Subcutaneous preadipocyte (primary cell): ENCODE measurements at places on chromosomes 5 and 9. TPM values are rescaled to one million over a fixed set of nuclear protein-coding genes. Genes with fewer than 3 reads are reported as not detected.

The TAS2R1 gene
- total RNA-seq, result not detected in 2 replicates

The TRUB2 gene
- total RNA-seq, result 21.7 and 26.2 TPM in 2 replicates

The SLC34A1 gene
- not detected in 2 replicates for total RNA-seq

The HAPLN1 gene
- total RNA-seq, result not detected in 2 replicates

The CARTPT gene
- not detected in 2 replicates for total RNA-seq

The PDCD1LG2 gene
- total RNA-seq, result 4.4 and 8.2 TPM in 2 replicates

The CSF2 gene
- not detected in 2 replicates for total RNA-seq

The PCDHGB7 gene
- total RNA-seq, result 5.9 and 6.6 TPM in 2 replicates

The SUSD3 gene
- total RNA-seq, result 1.2 and 4.0 TPM in 2 replicates

The SPATA31E1 gene
- 0.37 and 0.59 TPM in 2 replicates for total RNA-seq

The CCL27 gene
- not detected in 2 replicates for total RNA-seq

The LCN6 gene
- not detected in 2 replicates for total RNA-seq

The ZNF608 gene
- 11.5 and 13.2 TPM in 2 replicates for total RNA-seq

The COL15A1 gene
- 2.2 and 6.8 TPM in 2 replicates for total RNA-seq

The FAM221B gene
- not detected in 2 replicates for total RNA-seq

The NFIB gene
- 57.3 and 61.4 TPM in 2 replicates for total RNA-seq

The F2R gene
- 63.9 and 123 TPM in 2 replicates for total RNA-seq

The LSM11 gene
- 3.3 and 4.5 TPM in 2 replicates for total RNA-seq

The ARHGEF37 gene
- total RNA-seq, result not detected in 2 replicates

The PKD2L2 gene
- not detected in 2 replicates for total RNA-seq

The ACER2 gene
- 1.1 and 1.2 TPM in 2 replicates for total RNA-seq

The LRRTM2 gene
- under 0.01 and 0.39 TPM in 2 replicates for total RNA-seq

The UCK1 gene
- total RNA-seq, result 11.0 and 12.9 TPM in 2 replicates

The FOXE1 gene
- not detected in 2 replicates for total RNA-seq

The ACOT12 gene
- not detected in 2 replicates for total RNA-seq

The CEL gene
- 0.20 and 0.37 TPM in 2 replicates for total RNA-seq

The OBP2B gene
- total RNA-seq, result not detected in 2 replicates

The CDH12 gene
- not detected in 2 replicates for total RNA-seq

The SH2D3C gene
- total RNA-seq, result 0.37 TPM in 1 of 2 replicates, not detected in the other

The SLC25A2 gene
- 0.37 and 0.39 TPM in 2 replicates for total RNA-seq

The KLF4 gene
- 36.0 and 53.0 TPM in 2 replicates for total RNA-seq

The QRFP gene
- not detected in 2 replicates for total RNA-seq

The ENTPD8 gene
- not detected in 2 replicates for total RNA-seq

The NCBP1 gene
- 37.8 and 57.7 TPM in 2 replicates for total RNA-seq

The LHX3 gene
- total RNA-seq, result not detected in 2 replicates

The ANKRD18B gene
- not detected in 2 replicates for total RNA-seq

The PCSK1 gene
- total RNA-seq, result 0.20 and 1.1 TPM in 2 replicates

The SV2C gene
- total RNA-seq, result not detected in 2 replicates
